ENCODE measurements at places on chromosomes 1 and 21. TPM values are rescaled to one million over a fixed set of nuclear protein-coding genes. Genes with fewer than 3 reads are reported as not detected.

DENND2D gene
- total RNA-seq: 10.4 TPM

ATP1A4 gene
- total RNA-seq: not detected

ALX3 gene
- total RNA-seq: not detected

OR2M3 gene
- total RNA-seq: not detected

CYP4Z1 gene
- not detected for total RNA-seq

LCK gene
- total RNA-seq: 0.57 TPM

CCDC24 gene
- 24.4 TPM for total RNA-seq

HLX gene
- total RNA-seq: 0.39 TPM

MATN1 gene
- total RNA-seq: 0.59 TPM

TTC13 gene
- total RNA-seq: 19.0 TPM

SELENOF gene
- total RNA-seq: 190 TPM

CHD1L gene
- total RNA-seq: 48.3 TPM

PGLYRP4 gene
- not detected for total RNA-seq

P3H1 gene
- total RNA-seq: 84.8 TPM

RIMKLA gene
- 13.6 TPM for total RNA-seq

AIM2 gene
- total RNA-seq: not detected

CFAP74 gene
- not detected for total RNA-seq

TNN gene
- total RNA-seq: not detected

AK5 gene
- total RNA-seq: 3.0 TPM

MFAP2 gene
- total RNA-seq: 12.9 TPM

PRKAA2 gene
- total RNA-seq: 11.1 TPM

SHE gene
- 0.03 TPM for total RNA-seq

E2F2 gene
- 9.5 TPM for total RNA-seq

CD48 gene
- 0.67 TPM for total RNA-seq

SELE gene
- not detected for total RNA-seq

NEK2 gene
- total RNA-seq: 34.4 TPM

SNRNP40 gene
- total RNA-seq: 99.3 TPM

CAMSAP2 gene
- total RNA-seq: 40.1 TPM

PIGR gene
- 1.4 TPM for total RNA-seq

GJA5 gene
- total RNA-seq: not detected

CTSS gene
- total RNA-seq: 5.1 TPM

CASQ2 gene
- total RNA-seq: not detected

PDC gene
- not detected for total RNA-seq

FAM131C gene
- 3.4 TPM for total RNA-seq

C1QTNF12 gene
- total RNA-seq: 41.4 TPM

WNT9A gene
- total RNA-seq: 26.5 TPM

NBPF4 gene
- total RNA-seq: not detected

CREB3L4 gene
- total RNA-seq: 12.3 TPM

HSPA6 gene
- total RNA-seq: 0.44 TPM

CACNA1S gene
- total RNA-seq: not detected

SPATA17 gene
- total RNA-seq: 0.51 TPM

CD1E gene
- total RNA-seq: not detected

ATP5PF gene
- 103 TPM for total RNA-seq

PLA2G5 gene
- not detected for total RNA-seq

STX12 gene
- total RNA-seq: 25.3 TPM

CYP4A22 gene
- total RNA-seq: not detected

CCDC185 gene
- not detected for total RNA-seq

UBXN11 gene
- 23.7 TPM for total RNA-seq
